ENCODE measurements at places on chromosomes 1 and 21.

GRCh38 chr1:39827201-39827600 lies 38.5 kb upstream of the BMP8B start:
- no peak for DNase-seq

DNA sequence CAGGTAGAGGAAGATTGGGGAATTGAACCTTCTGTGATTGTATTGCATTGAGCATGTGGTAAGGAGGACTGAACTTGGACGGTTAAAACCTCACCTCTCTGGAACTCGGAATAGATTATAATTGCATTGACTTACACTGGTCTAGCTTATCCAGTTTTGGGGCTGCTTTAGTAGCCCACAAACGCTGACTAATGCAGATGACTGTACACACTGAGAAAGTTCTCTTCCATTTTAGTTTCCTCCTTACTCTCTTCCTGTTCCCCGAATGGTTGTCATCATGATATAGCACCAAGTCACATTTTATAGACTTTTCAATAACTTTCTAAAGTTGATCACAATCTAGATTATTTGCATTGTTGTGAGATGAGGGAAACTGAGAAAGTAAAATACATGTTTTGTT lies 78.2 kb downstream of the NFIA start:
- no peak for DNase-seq

- DNase-seq, result no peak
Measured at GRCh38 chr1:109556563-109556962, 8.1 kb downstream of the GNAI3 start.

DNA sequence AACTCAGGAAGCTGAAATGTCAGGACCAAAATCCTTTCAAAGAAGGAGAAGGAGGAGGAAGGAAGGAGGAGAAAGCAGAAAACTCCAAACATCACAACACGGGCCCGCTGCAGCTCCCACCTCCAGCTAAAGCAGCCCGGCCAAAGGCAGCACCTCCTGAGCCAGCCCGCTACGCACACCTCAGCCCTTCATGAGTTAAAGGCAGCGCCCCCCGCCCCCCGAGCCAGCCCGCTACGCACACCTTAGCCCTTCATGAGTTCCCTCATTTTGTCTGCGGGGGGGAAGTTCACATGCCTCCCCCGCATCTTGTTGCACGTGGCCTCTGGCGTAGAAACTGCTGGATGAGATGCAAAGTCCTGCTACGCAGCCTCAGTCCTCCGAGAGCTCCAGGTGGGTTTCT lies 90.7 kb upstream of the ARHGEF16 start:
- DNase-seq, result no peak

GRCh38 chr1:50422946-50423669 lies at the start of gene DMRTA2:
Gene DMRTA2 (minus strand): TSS chr1:50423443. CDS start chr1:50421536, 1,907 bp downstream.
- no peak for DNase-seq

GRCh38 chr1:41714638-41715389 lies 203.9 kb downstream of the HIVEP3 start:
- no peak for DNase-seq

DNA sequence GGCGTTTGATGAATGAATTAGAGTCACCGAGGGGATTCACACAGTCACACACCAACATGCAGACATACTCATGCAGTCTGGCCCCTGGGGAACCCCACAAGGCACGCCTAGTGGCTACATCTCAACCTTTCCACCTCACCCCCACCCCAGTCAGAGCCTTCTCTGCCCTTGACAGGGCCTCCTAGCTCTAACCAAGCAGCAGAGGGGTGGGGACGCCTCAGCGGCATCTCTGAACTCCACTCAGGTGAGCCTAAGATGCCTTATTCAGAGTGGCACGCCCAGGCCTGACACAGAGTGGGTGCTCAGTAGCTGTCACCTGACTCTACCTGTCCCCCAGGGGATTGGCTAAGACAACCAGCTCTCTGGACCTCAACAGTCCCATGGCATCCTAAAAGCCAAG lies 3.7 kb upstream of the SDC3 start:
- no peak for DNase-seq

- peak; percentile 72 for DNase-seq
Measured at GRCh38 chr1:163085904-163086268, 16.7 kb downstream of the RGS4 start.

- no peak for DNase-seq
Measured at GRCh38 chr1:237834048-237834447, 56.7 kb downstream of the ZP4 start.

DNA sequence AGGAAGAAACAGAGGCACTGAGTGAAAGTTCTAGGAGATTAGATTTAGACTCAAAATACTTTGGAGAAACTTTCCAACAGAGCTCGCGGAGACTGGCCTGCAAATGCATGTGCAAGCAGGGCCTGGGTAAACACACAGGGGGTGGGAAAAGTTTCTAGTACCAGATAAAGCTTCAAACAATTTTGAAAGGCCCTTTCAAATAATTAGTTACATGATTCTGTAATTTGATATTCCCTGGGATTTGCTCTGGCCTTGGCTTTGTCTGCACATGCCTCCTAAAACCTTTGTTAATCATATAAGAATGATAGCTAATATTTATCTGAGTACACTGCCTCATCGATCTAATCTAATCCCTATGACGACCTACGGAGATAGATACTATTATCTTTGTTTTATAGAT lies 31.3 kb downstream of the VTCN1 start:
- peak; percentile 6 for DNase-seq

- no peak for DNase-seq
Measured at GRCh38 chr1:92837062-92837461, 5.2 kb downstream of the RPL5 start.

DNA sequence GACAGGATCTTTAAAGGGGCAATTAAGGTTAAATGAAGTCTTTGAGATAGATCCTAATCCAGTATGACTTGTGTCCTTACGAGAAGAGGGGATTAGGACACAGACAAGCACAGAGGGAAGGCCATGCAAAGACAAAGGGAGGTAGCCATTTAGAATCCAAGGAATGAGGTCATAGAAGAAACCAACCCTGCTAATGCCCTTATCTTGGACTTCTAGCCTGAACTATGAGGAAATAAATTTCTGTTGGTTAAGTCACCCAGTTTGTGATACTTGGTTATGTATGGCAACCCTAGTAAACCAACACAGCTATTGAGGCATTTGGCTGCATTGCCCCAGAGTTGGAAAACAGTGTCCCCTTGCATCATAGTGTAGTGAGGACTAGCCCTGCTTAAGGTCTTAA lies 121.3 kb downstream of the MAST2 start:
- peak; percentile 17 for DNase-seq

DNA sequence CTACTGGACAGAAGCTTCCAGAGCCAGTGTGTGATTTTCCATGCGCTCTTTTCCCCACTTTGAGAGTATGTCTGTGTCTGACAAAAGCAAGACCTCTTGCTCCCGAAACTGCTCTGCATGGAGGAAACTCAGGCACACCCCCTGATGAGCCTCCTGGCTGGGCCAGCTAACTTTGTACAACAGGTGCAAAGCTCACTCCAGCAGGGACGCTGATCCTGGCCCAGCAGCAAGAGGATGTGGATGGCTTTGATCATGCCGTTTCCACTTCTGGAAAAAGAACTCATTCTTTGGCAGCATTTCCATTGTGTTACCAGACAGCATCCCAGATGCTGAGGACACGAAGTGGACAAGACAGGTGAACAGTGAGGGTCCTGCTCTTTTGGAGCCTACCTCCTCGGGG lies 103.1 kb downstream of the TLR5 start:
- DNase-seq, result no peak

GRCh38 chr21:17660452-17660851 lies 47.8 kb upstream of the BTG3 start:
- peak; percentile 1 for DNase-seq

DNA sequence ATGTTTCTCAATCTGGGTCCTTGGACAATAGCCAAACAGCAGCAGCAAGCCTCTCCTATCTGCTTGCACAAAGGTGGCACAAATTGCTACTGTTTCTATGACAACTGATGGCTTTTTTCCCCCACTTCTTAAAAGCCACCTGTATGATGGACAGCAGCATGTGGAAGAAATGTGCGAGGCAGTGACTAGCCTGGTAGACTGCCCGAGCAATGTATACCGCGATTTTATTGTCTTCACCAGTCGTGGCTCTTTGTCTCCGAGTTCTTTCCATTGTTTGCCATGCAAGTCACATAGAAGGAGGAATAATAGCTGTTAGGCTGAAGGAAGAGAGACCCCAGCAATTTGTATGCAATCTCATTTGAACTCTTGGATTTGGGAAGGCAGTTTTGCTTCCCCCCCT lies 79.4 kb downstream of the S1PR1 start:
- no peak for DNase-seq

- DNase-seq, result no peak
Measured at GRCh38 chr21:30256100-30256499, 26.6 kb downstream of the KRTAP24-1 start.

GRCh38 chr1:77394166-77394565 lies 112.3 kb downstream of the AK5 start:
- DNase-seq, result no peak

- DNase-seq, result no peak
Measured at GRCh38 chr1:45568421-45568820, 15.4 kb upstream of the NASP start.

DNA sequence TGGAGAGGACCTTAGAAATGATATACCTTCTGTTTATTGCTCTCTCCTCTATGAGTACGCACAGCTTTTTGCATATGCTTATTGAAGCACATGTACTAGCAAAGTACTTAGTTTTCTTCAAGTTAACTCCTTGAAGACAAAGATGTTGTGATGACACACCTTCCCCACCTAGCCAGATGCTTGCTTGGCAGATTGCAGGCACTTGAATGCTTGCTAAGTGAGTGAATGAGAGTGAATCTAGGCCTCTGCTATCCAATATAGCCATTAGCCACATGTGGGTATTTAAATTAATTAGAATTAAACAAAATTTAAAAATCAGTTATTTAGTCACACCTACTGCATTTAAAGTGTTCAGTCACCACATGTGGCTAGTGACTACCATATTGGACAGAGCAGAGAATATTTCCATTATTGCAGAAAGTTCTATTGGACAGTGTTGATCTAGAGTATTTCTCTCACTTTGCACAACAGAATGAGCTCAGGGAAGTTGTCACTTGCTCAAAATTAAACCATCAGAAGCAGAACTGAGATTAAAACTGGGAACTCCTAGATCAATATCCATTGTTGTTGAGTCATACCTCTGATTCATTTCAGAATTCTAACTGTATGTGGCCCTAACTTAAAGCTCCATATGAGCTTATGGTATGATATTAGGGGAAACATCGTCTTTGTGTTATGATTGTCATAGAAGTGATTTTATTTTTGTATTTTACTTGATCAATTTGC lies 8.6 kb upstream of the EEIG2 start:
- DNase-seq, result no peak

DNA sequence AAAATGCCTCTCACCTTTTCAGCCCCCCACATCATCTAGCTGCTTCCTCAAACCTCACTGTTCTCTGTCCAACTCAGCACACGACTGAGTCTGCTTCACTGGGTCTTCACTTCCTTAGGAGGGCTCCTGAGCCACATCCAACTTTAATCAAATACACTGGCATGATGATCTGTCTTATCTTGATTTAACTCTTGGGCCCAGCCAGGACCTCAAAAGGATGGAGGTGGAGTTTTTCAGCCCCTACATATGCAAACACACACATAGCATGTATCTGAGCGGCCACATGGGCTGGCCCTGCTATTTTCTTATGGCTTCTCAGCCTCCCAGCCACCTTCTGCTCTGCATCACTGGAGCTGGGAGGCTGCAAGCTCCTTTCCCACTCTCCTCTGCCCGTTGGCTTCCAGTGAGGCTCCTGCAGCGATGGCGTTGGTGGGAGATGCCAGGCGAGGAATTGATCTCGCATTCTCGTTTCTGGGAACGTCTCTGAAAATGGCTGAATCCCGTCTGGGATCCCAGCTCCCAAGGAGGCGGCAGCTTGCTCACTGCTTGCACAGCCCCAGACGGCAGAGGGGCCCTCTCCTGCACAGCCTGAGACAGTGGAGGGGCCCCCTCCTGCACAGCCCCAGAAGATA lies 1.8 kb upstream of the PRXL2B start:
- DNase-seq, result no peak

DNA sequence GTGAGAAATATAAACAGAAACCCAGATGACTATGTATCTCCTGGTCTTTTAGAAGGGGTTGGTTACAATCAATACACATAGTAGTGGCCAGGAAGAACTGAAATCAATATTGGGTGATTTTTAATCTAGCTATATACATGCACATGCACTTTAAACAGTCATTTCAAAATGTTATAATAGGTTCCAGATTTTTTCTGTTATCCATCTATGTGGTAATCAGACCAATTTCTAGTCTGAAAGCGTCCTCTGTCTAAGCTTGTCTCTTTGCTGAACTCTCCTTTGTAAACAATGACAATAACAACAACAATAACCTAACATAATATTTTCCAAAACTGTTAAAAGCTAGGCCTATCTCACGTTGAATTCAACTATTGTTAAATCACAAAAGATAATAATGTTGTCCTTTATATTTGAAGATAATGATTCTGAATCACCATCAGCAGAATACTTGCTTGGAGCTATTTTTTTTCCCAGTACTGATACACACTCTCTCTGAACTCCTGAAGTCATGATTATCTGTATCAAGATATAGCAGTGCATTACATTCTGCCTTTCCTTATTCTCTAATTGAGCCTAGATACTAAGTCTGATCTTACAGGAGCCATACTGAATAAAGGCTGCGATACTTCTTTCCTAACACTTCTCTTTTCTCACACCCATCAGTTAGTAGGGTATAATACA lies 496.8 kb upstream of the ZRANB2 start:
- peak; percentile 20 for DNase-seq

DNA sequence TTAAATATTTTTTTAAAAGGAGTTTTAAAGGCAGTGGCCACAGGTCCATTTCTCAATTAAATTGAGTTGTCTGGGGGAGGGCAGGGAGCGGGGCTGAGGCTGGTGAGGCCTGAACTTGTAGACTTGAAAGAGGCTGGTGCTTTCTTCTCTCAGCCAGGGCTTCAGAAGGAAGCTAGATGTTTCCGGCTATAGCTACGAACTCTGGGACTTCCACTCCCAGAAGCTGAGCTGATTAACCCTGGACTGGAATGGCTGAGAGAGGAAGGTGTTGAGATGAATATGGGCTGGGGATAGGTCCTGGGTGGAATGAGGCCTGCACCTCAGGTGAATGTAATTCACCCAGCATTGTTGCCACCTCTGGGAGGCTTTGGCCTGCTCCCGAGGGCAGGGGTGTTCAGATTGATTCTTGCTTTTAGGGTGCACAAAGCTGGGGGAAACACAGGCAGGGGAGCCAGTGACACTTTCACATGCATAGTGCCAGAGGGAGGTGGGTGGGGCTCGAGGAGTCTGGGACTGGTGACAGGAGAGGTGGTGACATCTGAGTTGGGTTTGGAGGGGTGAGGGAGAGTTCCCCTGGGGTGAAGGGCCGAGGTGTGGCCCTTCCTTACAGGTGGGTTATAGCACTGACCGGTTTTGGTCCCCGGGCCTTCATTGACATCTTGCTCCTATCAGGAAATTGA lies 18.2 kb downstream of the LDLRAP1 start:
- DNase-seq, result no peak

GRCh38 chr1:111841746-111842145 lies 86.0 kb downstream of the DDX20 start:
- no peak for DNase-seq

DNA sequence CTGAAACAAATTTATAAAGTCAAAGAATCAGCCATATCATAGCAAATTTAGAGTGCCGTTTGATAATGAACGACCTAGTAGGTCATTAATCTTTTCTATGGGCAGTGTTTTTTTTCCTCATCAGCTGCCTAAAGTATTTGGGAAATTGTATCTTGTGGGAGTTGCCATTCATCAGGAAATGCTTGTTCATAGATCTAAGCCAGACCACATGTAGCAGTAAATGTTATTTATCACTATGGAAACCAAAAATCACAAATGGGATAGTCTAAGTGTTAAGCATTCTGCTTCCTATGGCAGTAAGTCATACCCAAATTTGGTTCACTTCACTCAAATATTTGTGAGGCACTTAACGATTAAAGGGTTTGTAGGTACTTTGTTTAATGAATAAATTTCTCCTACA lies 52.9 kb downstream of the LRRC8D start:
- peak; percentile 63 for DNase-seq

All from fibroblast of gingiva (primary cell).